ENCODE measurements at places on chromosomes 1 and 21.
A peak's percentile ranks its signal among the peaks of the same experiment; 100 is the strongest.

DNA sequence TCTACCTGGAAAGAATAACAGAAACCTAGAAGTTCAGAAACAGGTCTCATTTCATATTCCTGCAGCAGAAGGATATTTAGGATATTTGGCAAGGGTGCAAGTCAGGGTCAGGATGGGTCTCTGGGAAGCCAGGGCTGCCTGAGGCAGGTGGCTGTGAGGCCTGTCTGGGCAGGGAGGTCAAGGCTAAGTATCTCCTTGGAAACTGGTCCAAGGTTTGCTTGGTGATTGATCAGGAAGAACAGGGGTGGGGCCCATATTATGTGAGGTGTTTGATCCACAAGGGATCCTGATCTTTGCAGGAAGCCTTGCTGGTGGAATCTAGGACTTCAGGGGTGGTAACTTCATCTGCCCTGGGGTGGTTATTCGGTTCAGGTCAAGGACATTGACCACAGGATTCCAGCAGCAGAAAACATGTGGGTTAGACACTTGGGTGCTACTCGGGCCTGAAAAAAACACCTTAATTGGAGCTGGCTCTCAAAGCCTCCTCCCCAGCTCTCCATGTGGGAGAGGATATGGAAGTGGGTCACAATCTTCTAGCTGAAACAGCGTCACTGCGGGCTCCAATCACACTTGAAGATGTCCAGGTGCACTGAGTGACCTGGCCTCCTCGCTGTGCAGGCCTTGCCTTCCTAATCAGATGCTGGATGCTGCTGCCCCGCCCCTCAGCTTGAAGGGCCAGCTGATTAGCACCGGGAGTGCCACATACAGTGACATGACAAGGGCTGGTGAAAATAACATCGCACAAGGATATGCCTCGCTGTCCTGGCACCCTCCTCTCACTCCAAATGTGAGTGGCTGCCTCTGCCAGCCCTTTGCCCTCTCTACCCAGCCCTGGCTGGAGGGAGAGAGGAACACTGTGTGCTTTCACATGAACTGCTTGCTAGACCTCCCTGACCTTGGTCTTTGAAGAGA is 8.7 kb downstream of the CTNNBIP1 start:
- peak; percentile 36 for DNase-seq

GRCh38 chr1:95021119-95021518 is 51.6 kb downstream of the ALG14 start:
- DNase-seq, result no peak

DNA sequence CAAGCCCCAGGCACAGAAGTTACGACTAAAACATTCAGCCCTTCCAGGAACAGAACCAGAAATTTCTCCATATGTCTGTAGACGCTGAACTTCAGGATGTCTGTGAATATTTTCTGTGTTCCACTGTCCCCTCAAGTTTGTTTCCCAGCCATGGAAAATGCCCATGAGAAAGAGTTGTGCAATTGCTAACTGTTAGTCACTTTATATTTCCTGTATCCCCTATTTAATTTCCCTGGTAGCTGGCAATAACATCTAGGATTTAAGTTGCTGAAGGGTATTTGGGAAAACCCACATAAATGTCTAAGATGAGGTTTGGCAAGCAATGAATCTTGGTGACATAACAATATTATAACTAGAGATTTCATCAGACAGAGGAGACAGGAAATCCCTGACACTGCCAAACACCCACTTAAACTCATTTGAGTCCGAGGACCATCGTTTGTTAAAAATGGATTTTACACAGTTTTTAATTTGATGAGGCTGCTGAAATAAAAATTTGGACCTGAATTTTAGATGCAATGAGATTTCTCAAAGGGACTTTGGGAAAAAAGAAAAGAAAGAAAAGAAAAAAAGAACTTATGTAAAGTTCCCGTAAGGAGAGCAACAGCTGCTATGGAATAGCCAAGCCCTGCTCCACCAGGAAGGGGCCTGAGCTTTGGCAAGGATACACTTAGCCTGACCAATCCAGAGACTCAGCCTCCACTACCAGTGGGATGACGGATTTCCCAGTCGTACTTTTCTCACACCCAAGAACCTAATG is 21.8 kb upstream of the ERRFI1 start:
- DNase-seq, result no peak

DNA sequence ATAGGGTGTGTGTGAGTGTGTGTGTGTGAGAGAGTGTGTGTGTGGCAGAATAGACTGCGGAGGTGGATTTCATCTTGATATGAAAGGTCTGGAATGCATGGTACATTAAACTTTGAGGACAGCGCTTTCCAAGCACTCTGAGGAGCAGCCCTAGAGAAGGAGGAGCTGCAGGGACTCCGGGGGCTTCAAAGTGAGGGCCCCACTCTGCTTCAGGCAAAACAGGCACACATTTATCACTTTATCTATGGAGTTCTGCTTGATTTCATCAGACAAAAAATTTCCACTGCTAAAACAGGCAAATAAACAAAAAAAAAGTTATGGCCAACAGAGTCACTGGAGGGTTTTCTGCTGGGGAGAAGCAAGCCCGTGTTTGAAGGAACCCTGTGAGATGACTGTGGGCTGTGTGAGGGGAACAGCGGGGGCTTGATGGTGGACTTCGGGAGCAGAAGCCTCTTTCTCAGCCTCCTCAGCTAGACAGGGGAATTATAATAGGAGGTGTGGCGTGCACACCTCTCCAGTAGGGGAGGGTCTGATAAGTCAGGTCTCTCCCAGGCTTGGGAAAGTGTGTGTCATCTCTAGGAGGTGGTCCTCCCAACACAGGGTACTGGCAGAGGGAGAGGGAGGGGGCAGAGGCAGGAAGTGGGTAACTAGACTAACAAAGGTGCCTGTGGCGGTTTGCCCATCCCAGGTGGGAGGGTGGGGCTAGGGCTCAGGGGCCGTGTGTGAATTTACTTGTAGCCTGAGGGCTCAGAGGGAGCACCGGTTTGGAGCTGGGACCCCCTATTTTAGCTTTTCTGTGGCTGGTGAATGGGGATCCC is 18.3 kb upstream of the HDAC1 start:
- no peak for DNase-seq

DNA sequence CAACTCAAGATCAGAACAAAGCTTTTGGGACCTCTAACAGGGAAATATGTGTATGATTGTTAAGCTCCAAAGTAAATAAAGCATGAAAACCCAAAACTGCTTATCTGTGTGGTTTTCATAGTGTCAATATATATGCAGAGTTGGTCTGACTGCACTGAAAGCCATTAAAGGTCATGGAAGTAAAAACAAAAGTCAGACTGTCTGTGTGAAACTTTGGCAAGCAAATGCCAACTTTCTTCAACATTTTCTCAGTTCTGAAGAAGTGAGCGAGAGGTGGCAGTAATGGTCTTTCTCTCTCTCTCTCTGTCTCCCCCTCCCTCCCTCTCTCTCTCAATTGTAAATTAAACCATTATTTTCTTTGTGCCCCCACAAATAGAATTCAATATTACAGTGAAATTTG is 100.1 kb upstream of the S1PR1 start:
- DNase-seq, result no peak

- no peak for DNase-seq
Observed at GRCh38 chr1:1311107-1312104, 3.0 kb downstream of the PUSL1 start.

DNA sequence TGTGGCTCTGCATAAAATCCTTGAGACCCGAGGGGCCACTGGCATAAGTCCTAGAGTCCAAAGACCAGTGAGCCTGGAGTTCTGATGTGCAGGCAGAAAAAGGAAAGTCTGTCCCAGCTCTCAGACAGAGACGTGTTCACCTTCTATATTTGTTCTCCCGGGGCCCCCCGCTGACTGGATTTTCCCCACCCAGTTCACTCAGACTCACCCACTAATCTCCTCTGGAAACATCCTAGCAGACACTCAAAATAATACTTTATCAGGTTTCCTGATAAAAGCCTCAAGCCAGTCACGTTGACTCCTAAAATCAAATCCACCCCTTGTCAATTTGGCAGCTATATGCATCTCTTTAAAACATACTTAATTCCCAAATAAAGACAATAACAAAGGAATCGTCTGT is 1084.2 kb upstream of the NCAM2 start:
- DNase-seq, result no peak

DNA sequence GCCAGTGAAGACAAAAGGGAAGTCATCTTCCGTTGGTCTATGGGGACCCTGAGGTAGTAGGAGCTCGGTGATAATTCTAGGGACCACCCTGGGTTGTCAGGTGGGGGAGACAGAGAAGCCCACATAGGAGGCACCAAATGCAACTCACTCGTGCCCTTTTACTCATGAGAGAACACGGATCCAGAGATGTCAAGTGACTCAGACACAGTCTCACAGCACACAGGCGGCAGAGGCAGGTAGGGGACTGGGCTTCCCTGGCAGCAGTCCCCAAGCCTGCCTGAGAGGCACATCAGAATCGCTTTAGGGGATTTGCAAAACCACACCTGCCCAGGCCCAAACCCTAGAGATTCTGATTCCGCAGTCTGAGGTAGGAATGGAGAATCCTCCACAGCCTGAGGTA is 31.3 kb upstream of the RUNX3 start:
- DNase-seq, result no peak

- peak; percentile 70 for DNase-seq
Observed at GRCh38 chr1:46446646-46447498, 42.8 kb upstream of the DMBX1 start.

DNA sequence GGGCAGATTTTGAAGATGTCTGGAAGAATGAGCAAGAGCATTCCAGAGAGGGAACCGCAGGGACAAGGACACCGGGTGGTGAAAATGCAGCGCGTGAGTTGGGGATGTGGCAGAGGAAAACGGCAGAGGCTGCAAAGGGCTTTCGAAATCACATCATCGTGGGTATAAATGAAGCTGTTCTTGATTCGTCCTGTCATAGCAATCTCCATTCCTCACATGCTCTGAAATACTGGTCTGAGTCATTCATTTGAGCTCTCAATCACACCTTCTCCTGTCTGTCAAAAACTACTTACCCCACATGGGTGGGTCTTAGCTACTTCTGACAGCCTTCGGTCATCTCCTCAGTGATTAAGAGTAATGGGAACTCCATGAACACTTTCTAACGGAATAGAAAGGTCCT is 81.5 kb downstream of the ERG start:
- DNase-seq, result no peak

DNA sequence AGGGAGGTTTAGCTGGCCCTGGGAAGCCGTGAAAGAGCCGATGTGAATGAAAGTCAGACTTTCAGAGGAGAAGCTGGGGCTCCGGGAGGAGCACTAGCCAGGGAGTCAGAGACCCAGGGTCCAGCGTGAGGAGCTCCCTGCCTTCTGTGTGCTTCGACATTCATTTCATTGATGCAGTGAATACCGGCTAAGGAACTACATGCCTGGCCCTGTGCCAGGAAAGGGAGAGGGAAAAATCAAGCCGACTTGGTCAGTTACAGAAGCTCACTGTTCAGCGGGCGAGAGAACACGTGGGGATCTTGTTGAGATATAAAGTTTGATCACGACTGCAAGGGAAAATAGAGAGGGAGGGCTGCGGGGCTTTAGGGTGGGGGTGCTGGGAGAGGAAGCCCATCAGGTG is 76.7 kb upstream of the RUNX3 start:
- DNase-seq, result no peak

DNA sequence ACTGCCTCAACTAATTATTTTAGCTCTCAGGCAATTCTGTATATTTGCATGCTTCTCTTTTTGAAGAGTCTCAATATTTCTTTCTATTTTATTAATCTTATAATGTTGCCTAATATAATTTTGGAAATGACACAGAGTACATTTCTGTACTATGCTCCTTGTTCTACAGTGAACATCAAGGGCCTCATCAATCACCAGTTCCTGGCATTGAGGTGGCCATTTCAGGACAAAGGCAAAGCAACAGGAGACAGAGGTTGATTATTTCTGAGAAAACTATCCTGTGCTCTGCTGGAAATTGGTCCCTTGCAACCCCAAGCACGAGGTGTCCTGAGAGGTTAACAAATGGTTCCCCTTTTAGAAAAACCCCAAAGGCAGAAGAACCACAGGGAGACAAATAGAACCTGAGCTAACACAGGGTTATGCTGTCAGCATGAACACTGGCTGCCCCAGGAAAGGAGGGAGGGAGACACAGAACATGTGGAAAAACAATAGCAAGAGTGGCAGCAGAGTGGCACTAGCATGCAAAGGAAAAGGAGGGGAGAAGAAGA is 63.9 kb upstream of the VAV3 start:
- no peak for DNase-seq

GRCh38 chr1:175861626-175862367 is 118.4 kb upstream of the TNR start:
- DNase-seq, result no peak

- DNase-seq, result no peak
Observed at GRCh38 chr1:152502496-152503180, 8.0 kb upstream of the LCE5A start.

GRCh38 chr1:2644591-2645101 is 11.8 kb upstream of the MMEL1 start:
- DNase-seq, result no peak

DNA sequence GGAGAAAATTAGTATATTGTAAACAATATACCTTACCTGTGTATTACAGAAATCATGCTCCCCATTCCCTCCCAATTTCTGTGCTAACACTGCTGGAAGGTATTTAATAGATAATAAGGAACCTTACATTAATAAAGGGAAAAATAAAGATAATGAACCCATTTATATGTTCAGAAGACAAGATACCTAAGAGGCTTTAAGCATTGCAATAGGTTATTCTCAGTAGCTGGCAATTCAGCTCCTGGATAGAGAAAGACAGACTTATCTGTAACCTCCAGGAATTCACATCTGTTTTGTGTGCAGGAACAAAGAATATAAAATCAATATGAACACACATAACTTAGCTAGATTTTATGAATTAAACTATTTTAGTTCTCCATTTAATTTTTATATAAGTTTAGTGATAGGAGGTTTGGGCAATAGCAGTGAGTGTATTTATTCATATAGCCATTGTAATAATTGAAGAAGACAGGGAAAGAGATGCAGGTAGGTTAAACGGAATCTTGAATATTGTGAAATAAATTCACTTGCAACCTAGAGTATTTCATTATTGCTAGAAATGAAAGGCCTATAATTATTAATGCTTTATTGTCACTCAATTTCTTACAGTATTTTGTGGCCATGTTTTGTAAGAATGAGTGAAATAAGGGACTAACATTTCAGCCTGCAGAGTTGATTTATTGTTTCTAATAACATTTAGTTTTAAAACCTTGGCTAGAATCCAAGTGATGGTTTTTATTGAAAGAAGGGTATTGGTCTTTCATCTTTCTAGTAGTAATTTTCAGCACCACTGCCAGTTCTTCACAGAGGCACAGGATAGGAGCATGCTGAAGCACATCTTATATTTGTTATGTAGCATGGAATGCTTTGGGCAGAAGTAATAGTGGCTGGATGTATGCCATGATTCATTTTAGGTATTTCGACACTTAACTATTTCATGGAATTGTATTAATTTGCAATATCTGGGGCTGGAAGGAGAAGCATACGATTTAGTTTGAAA is 1.5 kb downstream of the XPR1 start:
- peak; percentile 31 for DNase-seq

DNA sequence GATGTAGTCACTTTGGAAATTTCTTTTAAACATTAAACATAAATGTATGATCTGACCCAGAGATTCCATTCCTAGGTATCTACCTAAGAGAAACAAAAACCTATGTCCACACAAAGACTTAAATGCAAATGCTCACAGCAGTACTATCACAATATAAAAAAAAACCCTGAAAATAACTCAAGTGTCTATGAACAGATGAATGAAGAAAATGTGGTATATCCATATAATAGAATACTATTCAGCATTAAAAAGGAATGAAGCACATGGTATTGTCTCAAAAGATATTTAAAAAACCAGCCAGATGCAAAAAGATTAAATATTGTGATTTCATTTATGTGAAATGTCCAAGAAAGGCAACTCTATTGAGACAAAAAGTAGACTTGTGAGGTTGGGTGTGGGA is 48.3 kb downstream of the ADSS2 start:
- DNase-seq, result no peak

Measured in erythroblast (primary cell).